ENCODE measurements at places on chromosomes 3 and 15.
A peak's percentile ranks its signal among the peaks of the same experiment; 100 is the strongest.

DNA sequence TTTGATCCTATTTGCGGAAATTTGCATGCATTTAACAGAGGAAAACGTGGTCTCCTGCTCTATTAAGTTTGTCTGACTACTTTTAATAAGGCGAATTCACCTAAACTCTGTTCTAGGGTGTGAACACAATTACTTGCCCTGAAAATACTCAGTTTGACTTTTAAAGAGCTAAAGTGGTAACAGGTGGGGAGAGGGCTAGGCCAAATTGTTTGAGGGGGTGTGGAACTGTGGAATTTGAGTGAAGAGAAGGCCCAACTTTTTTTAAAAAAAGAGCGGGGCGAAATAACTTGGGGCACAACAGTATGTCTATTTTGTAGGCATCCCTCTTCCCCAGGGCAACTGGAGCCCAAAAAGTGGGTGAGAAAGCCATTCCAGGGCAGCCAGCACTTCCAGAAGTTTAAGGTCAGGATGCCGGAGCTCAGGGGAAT, 580 bp upstream of the FXR1 start:
- no peak for DNase-seq

DNA sequence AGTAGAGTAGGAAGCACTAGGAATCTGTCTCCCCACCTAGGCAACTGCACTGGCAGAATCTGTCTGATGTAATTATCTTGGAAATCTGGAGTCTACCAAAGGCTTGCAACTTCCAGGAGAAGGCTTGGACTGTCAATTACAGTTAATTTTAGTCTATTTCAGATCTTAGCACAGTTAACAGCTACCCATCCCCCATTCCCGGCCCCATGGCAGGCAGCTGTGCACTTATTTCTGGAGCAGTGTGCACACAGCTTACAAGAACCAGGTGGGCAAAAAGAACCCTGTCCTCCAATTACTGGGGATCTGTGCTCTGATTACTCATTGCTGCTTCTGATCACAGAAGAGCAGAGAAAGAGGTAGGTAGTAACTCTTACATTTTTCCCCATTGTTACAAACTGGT, 12.3 kb upstream of the CDAN1 start:
- no peak for DNase-seq

DNA sequence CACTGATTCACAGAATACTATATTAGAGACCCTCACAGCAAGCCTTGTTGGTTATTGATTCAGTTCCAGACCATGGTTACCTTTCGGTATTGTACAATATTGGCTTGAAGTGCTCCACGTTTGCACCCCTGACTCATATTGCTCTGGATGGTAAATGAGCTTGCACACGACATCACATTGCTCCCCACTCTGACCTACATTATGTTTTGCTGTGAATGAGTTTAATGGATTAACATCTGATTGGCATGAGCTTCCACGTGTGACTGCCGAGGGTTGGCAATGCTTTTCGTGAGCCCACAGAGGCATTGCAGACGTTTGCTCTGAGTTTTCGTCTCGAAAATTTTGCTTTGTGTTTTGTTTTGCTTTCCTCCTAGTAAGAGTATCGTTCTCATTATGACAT, 225.8 kb upstream of the ICE2 start:
- DNase-seq, result no peak

DNA sequence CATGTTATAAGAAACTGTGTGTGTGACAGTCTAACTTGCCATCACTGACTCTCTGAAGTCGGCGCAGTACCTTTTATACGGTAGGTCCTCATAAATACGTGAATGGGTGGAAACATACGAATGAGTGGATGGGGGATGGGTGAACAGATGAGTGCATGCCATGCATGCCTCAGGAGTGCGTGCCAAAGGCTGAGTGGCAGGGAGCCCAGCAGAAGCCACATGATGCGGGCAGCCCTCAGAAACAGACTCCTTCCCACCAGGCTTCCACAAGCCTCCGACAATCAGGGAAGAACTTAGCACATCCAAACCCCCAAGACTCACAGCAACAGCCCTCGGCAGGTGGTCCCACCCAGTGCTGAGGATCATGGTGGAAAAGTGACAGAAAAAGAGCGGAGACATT, 16.7 kb downstream of the HCN4 start:
- DNase-seq, result no peak

DNA sequence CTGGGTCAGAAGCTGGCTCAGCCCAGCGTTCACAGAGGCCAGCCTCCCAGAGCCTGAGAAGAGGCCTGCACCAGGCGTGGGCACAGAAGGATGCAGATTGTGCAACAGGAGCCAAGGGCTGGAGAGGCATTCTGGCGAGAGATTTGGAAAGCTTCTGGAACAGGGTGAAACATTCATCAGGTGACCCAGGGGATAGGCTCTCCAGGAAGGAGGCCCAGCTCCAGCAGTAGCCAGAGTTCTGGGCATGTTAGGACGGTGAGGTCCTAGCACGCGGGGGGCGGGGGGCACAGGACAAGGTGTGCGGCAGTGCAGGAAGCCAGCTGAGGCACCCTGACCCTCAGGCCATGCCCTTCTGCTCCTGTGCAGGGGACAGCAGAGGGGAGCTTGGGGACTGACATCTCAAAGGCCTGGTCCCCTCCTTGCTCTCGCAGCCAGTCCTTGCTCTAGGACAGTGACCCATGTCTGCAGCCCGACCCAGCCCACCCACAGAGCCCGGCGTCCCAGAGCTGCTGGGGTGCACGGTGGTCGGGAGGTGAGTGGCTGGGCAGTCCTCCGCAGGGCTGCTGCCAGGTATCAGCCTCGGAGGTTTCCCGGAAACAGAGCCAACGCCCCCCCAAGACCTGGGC, 111.7 kb upstream of the KLF13 start:
- DNase-seq, result no peak

GRCh38 chr3:197325773-197326172, 27.4 kb upstream of the DLG1 start:
- DNase-seq, result no peak

- peak; percentile 59 for DNase-seq
Measured at GRCh38 chr3:55180936-55181535, 253.2 kb upstream of the LRTM1 start.

- DNase-seq, result peak; percentile 31
Measured at GRCh38 chr3:99249627-99250026, 348.1 kb upstream of the DCBLD2 start.

- DNase-seq, result no peak
Measured at GRCh38 chr15:62244762-62245161, 79.7 kb upstream of the C2CD4B start.

- no peak for DNase-seq
Measured at GRCh38 chr15:67397139-67397538, 123.8 kb upstream of the C15orf61 start.

DNA sequence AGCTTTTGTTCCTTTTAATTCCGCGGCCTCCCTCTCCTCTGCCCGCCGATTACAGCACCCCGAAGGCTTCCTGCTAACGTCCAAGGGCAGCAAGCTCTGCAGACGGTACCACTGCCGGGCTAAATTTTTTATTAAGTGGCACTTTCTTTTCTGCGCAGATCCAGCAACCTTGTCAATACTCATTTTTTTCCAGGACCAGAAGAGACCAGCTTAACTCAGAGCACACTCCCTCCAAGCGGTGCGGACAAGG, 542 bp upstream of the MEIS2 start:
- DNase-seq, result peak; percentile 60

DNA sequence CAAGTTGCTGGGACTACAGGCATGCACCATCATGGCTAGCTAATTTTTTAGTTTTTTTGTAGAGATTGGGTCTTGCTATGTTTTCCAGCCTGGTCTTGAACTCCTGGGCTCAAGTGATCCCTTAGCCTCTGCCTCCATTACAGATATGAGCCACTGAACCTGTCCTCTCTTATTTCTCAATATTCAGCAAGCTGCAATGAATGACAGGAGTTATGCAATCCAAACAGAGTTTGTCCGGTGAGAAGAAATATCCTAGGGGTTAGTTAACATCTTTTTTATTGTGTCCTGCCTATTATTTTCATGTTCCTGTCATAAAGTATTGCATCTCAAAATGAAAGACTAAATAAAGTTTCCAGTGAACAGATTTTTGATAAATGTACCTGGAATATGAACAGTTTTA, 1161.4 kb downstream of the OTOL1 start:
- no peak for DNase-seq

DNA sequence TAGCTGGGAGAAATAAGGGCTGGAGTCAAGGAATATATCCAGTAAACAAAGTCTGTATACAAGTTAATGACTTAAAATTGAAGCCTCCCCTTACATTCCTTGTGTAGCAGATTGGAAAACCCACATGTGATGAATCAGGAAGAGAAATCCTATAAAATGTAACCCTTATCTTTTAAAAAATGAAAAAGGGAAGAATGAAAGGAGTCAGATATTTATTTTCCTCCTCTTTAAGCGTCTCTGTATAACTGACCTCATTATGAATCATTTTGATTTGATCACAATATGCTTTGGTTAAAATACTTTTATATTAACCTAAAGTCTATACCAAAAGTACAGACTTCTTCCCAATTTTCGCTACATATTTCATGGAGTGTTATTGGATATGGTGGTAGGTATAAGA, 316.3 kb upstream of the STAC start:
- no peak for DNase-seq

GRCh38 chr3:125213946-125214542, 1.5 kb upstream of the SLC12A8 start:
- no peak for DNase-seq

DNA sequence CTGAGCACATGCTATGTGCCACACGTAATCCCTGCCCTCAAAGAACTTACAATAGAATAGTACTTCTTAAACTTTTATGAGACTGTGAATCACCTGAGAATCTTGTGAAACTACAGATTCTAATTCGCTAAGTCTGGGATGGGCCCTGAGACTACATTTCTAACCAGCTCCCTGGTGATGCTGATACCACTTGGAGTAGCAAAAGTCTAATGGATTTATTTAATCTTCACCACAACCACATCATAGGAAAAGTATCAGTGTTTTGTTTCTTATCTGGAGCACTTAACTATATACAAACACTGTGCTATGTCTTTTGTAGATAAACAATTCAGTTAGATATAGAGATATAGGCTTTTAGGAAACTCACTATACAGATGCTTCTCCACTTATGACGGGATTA, 23.8 kb upstream of the TCF12 start:
- no peak for DNase-seq

GRCh38 chr15:65026756-65027155, 2.7 kb downstream of the MTFMT start:
- no peak for DNase-seq

- DNase-seq, result no peak
Measured at GRCh38 chr3:58536501-58537411, at the start of gene ACOX2. TSS of gene ACOX2 (minus strand) at chr3:58537190. CDS start at chr3:58535106, 2,084 bp downstream.

DNA sequence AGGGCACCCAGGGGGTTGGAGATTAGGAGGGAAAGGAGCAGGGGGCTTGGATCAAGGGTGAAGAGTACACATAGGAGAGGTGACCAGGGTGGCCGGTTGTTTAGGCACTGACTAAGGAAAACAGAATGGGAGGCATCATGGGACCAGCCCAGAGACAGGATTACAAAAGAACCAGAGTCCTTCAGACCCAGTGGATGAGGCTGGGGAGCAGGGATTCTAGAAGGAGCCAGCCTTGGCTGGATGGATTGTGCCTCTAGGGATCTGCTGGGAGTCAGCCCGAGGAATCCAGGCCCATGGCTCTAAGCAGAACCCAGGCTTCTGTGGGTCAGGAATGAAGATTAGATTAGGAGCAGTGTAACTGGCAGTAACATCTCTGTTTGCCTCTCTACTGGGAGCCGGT, 98.6 kb downstream of the ARNT2 start:
- DNase-seq, result no peak

GRCh38 chr3:42780892-42781700, 8.0 kb upstream of the CCDC13 start:
- DNase-seq, result peak; percentile 68

GRCh38 chr15:69154684-69155083, 5.8 kb upstream of the GLCE start:
- no peak for DNase-seq

GRCh38 chr3:4387210-4388204, 79.6 kb downstream of the SUMF1 start:
- DNase-seq, result no peak

- DNase-seq, result no peak
Measured at GRCh38 chr15:40664909-40665308, 30.1 kb upstream of the RAD51 start.

- no peak for DNase-seq
Measured at GRCh38 chr3:197908957-197909701, 40.9 kb upstream of the RPL35A start.

DNA sequence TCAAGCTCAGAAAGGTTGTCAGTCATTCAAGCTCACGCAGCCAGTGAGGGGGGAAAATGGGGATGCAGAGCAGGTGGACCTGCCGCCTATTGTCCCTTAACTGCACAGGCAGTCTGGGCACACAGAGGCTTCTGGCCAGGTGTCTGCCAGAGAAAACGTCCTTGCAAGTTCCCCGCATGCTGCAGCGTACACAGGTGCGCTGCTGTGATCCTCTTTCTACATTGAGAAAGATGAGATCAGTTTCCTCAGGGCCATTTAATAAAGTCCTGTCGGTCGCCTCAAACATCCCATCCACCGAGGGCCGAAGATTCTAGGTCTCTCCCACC, 445 bp upstream of the TSEN2 start:
- no peak for DNase-seq

- peak; percentile 77 for DNase-seq
Measured at GRCh38 chr3:49017971-49018706, at the start of gene DALRD3. TSS of gene DALRD3 (minus strand) at chr3:49018580. CDS start at chr3:49018564, 16 bp downstream.

GRCh38 chr3:67686069-67686468, 31.7 kb upstream of the SUCLG2 start:
- no peak for DNase-seq

DNA sequence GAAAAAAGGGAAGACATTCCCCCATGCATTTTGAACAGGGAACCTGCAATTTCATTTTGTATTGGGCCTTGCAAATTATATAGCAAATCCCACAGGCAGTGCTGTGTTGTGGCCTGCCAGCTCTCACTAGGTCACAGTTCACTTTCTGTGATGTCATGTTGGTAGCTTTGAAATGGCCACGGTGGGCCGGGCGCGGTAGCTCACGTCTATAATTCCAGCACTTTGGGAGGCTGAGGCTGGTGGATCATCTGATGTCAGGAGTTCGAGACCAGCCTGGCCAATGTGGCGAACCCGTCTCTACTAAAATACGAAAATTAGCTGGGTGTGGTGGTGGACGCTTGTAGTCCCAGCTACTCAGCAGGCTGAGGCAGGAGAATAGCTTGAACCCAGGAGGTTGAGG, 27.0 kb upstream of the C15orf39 start:
- no peak for DNase-seq

DNA sequence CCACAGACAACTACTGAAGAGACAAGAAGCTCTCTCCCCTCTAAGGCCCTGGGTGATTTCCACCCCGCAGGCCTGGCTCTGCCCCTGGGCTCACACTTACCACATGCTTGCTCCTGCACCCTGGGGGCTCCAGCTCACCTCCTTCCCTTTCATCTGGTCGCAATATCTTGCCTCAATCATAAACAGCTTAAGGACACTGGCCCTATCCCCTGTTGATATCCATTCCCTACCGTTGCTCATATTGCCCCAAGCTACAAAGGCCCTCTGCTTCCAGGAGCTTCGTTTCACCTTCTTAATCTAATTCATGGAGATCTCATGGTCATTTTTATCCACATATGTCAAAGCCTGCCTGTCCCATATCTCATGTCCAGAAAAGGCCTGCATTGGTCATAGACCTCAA, 46.0 kb upstream of the TSEN2 start:
- no peak for DNase-seq

Measured in RPMI8226 (cell line).